WTC11 (cell line): ENCODE measurements at places on chromosomes 12 and 14. TPM values are rescaled to one million over a fixed set of nuclear protein-coding genes. Genes with fewer than 3 reads are reported as not detected.

GRCh38 chr14:77648520-77649200, 32.2 kb upstream of the SPTLC2 start:
- no peak for DNase-seq

GRCh38 chr14:38143170-38143569, 64.5 kb upstream of the SSTR1 start:
- no peak for DNase-seq

DNA sequence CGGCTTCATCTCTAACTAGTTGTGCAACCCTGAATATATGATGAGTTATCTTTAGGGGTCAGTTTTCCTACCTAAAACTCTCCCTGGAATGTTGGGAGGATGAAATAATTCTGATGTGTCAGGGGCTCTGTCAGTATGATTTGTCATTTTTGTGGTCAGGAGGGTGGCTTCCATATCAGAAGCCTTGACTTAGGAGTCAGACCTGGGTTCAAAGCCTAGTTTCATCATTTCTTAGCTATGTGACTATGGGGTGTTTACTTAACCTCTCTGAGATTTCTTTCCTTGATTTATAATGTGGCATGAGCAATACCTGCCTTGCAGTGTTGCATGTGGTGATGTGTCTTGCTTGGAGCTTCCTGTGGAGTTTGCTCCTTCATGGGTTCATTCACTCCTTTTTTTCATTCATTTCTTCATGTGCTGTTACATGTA, 146.8 kb downstream of the CHST11 start:
- DNase-seq, result no peak

- no peak for DNase-seq
These were observed 219.5 kb downstream of the KIF26A start for GRCh38 chr14:104357689-104358527.

Gene PAWR
- 397 to 512 TPM (median 493 TPM) in 3 replicates for total RNA-seq
